ENCODE measurements at places on chromosomes 13 and 19.

GRCh38 chr19:8137425-8137824, 12.0 kb downstream of the FBN3 start:
- DNase-seq: no peak

GRCh38 chr13:73870970-73871935, 263.0 kb downstream of the KLF12 start:
- no peak for DNase-seq

DNA sequence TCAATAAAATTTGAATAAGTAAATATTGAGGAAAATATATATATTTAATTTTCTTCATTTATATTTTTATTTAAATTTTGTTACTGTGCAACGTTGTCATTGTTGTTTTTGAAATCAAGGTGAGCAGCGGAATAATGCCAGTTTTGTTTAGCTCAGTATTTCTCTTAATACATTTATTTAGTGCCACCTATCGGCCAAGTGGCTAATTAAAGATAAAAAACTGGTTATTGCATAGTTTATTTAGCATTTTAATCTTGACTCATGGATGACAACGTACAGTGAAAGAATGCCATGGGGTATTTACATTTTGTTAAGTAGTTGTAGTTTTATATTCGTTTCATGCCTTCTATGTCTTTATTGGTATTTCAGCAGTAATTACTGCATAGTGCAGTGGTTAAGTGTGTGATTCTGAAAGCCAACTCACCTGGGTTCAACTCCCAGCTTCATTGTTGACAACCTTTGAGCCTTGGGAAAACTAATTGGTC, 265.9 kb downstream of the MYO16 start:
- no peak for DNase-seq

DNA sequence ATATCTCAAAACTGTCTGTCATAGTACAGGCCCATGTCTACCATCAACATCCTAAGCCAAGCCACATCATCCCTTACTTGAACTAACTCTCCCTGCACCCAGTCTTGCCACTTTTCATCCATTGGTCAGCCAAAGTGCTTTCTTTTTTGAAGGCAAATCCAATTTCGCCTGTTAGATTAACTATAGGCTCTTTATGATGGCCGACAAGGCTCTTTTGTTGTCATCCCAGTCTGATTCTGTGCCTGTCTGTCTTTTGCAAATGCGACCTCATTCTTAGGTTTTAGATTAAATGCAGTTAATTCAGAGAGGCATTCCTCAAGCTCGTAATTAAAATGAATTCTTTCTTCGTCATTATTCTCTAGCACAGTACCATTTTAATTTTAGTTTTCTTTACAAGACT, 148.3 kb downstream of the HS6ST3 start:
- no peak for DNase-seq

DNA sequence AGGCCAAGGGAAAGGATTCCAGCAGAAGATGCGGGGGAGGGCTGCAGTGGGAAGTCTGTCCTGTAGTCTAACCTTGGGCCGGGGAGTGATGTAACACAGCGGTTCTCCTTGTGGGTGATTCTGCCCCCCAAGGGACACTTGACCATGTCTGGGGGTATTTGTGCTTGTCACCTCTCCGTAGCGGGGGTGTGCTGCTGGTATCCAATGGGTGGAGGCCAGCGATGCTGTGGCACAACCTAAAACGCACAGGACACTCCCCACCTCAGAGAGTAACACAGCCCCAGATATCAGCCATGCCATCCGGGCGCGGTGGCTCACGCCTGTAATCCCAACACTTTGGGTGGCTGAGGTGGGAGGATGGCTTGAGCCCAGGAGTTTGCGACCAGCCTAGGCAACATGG, 36.3 kb downstream of the ZNRF4 start:
- DNase-seq: no peak

GRCh38 chr19:570251-570686, 2.1 kb upstream of the BSG start:
- DNase-seq: no peak

- no peak for DNase-seq
Measured at GRCh38 chr13:97858161-97858560, 95.3 kb upstream of the IPO5 start.

DNA sequence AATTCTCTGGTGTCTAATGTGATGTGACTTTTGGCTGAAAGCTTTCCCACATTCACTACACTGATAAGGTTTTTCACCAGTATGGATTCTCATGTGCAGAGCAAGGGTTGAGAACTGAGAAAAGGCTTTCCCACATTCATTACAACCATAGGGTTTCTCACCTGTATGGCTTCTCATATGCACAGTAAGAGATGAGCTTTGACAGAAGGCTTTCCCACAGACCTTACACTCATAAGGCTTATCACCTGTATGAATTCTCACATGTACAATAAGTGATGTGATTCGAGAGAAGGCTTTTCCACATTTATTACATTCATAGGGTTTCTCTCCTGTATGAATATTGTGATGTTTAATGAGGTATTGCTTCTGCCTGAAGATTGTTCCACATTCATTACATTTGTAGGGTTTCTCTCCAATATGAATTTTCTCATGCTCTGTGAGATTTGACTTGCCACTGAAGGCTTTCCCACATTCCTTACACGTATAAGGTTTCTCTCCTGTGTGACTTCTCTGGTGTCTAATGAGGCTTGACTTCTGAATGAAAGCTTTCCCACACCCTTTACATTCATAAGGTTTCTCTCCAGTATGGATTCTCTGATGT, 14.0 kb downstream of the ZNF260 start:
- DNase-seq: no peak

DNA sequence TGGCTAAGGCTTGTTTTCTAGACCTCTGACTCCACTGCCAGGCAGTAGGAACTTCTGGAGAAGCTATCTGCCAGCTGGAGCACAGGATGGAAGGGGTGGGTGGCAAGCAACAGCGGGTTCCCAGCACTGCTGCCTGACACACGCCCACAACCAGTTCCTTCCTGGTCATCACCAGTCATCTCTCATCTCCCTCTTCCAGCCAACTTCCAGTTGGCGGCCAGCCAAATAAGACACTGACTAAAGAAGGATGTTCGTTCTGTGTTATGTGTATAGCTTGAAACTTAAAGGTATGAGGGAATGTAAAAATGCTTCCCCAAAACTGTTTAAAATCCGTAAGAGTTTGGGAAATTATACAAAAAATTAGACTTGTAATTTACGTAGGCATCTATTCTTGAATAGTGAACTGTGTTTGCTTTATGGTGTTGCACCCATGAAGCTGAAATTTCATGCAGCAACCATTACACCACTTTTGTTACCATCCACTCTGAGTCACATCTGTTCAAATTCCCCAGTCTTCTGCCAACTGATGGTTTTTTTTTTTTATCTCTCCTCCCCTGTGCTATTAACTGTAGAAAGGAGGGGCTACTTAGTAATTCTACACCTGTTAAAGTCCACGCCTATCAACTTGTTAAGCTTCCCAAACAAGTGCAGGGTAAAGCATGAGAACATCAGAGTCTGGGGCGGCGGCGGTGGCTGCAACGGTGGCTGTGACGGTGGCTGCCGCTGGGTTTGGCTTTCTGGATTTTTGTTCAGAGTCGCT, 86.2 kb upstream of the FRY start:
- no peak for DNase-seq

GRCh38 chr19:32971012-32971595, 654 bp downstream of the CEP89 start:
- no peak for DNase-seq

DNA sequence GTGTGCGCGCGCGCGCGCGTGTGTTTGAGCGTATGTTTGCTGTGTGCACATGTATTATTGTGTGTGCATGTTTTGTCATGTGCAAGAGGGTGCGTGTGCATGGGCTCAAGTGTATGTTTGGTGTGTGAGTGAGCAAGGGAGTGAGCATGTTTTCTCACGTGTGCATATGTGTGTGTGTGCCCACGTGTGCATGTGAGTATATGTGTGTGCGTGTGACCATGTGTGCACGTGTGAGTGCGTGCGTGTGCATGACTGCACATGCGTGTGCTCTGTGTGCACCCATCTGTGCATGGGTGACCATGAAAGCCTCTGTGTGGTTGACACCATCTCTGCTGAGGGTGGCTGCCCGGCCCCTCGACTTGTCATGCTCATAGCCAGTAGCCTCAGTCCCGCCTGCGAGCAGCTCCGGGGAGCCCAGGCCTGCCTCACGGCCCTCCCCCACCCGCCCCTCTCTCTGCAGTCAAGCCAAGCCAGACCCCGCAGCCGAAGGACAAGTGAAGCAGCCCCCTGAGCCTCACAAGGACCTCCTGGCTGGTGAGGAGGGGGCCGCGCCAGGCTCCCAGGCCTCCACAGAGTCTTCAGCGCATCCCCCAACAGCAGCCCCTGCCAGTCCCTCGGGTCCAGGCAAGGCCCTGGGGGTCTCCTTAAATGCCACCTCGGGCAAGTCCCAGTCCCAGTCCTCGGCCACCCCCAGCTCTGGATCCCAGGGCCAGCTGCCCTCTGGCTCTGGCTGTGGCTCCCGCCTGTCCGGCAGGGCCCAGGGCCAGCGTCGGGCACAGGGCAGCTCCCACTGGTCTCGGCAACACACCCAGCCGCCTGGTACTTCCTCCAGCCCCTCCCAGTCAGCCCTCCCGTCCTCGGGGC, 6.0 kb downstream of the REEP6 start:
- DNase-seq: no peak

DNA sequence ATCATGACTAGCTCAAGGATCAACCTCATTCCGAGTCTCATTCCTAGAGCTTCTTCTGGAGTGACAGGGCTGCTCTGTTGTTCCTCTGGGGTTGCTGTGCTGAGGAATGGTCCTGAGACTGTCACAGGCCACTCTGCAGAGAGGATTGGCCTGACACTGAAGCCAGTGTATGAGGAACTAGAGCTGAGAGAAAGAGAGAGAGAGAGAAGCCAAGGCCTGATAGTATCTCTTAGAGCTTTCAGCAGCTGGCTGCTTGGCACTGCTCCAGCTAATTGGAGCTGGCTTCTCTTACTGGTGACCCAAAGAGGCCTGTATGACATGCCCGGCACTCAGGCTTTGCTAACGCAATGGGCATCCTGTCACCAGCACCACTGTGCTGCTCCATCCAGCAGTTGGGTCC, 73.4 kb upstream of the FLT1 start:
- no peak for DNase-seq

DNA sequence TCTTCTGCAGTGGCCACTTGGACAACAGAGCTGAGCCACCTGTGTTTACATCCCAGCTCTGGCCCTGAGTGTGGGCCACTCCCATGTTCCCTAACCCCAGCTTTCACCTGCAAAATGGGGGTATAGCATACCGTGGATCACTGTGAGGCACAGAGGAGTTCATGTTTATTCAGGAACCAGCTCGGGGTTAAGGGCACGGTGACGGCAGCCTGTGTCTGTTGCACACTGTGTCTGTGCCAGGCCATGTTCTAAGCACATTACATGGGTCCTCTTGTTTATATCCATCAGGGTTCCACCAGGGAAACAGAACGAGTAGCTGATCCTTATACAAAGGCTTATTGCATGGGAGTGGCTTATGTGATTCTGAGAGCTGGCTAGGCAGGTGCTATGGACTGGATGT, 14.0 kb upstream of the IGLON5 start:
- DNase-seq: no peak

DNA sequence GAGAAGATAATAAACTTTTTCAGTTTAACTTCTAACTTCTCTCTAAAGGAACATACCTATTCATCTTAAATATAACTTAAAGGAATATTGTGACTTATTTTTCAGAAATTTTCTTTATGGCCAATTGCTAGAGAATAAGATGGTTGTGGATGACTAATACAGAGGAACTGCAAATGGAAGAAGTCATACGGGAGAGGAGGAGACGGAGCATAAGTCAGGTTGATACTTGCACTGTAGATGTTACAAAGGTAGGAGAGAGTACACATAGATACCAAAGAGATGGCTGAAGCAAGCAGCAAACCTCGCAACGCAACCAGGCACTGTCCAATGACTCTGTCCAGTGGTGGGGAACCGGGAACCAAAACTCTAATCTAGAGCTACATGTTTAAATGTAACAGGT, 963.4 kb downstream of the PCDH9 start:
- DNase-seq: no peak

- DNase-seq: no peak
Measured at GRCh38 chr19:6503407-6504201, 1.5 kb upstream of the TUBB4A start.

GRCh38 chr13:28463481-28463880, 31.4 kb downstream of the FLT1 start:
- DNase-seq: no peak

GRCh38 chr13:60583196-60583888, 186.3 kb downstream of the TDRD3 start:
- no peak for DNase-seq

GRCh38 chr13:40152145-40152544, 496.7 kb downstream of the COG6 start:
- DNase-seq: no peak

- DNase-seq: no peak
Measured at GRCh38 chr13:36549126-36549702, 116.9 kb downstream of the CCNA1 start.

GRCh38 chr19:54449701-54450069, 686 bp downstream of the LENG8 start:
- DNase-seq: no peak

GRCh38 chr13:97124915-97125809, 97.0 kb upstream of the MBNL2 start:
- DNase-seq: no peak

GRCh38 chr19:37551129-37551993, 43.2 kb downstream of the ZNF571 start:
- DNase-seq: no peak

GRCh38 chr19:5621311-5621944, 1.1 kb downstream of the SAFB2 start:
- DNase-seq: no peak

GRCh38 chr13:53873558-53873957, 844.9 kb downstream of the OLFM4 start:
- DNase-seq: no peak

DNA sequence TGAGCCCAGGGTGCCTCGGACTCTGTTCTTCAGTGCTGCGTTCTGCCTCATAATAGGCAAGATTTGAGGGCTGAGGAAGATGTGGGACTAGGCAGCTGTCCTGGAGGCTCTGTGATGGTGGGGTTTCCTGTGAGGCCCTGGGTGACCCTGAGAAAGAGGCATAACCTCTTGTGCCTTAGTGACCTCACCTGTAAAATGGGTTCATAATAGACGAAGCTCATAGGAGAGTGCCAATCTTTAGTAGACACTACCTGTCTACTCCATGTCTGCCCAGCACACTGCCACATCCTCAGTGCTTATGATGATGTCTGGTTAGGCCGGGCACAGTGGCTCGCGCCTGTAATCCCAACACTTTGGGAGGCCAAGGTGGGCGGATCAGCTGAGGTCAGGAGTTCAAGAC, 23.4 kb downstream of the RRAS start:
- no peak for DNase-seq

GRCh38 chr19:47322058-47322457, 9.9 kb upstream of the C5AR2 start:
- no peak for DNase-seq
